ENCODE measurements at places on chromosomes 7 and 10.

- DNase-seq, result no peak
Measured at GRCh38 chr7:151104411-151105235, 18.3 kb downstream of the AGAP3 start.

DNA sequence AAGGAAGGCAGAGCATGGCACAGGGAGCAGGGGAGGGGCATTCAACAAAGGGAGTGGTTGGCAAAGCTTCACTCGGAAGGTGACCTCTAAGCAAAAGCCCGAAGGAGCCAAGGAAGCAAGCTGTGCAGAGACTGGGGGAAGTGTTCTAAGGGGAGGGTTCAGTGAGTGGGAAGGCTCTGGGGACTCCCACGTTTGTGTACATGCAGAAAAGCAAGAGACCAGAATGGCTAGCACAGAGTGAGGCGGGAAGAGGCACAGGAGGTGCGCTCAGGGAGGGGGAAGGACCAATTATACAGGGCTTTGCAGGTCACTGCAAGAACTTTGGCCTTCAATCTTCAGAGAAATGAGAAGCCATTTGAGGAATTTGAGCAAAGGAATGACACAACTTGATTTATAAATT lies 7.4 kb downstream of the ARHGAP21 start:
- DNase-seq, result no peak

DNA sequence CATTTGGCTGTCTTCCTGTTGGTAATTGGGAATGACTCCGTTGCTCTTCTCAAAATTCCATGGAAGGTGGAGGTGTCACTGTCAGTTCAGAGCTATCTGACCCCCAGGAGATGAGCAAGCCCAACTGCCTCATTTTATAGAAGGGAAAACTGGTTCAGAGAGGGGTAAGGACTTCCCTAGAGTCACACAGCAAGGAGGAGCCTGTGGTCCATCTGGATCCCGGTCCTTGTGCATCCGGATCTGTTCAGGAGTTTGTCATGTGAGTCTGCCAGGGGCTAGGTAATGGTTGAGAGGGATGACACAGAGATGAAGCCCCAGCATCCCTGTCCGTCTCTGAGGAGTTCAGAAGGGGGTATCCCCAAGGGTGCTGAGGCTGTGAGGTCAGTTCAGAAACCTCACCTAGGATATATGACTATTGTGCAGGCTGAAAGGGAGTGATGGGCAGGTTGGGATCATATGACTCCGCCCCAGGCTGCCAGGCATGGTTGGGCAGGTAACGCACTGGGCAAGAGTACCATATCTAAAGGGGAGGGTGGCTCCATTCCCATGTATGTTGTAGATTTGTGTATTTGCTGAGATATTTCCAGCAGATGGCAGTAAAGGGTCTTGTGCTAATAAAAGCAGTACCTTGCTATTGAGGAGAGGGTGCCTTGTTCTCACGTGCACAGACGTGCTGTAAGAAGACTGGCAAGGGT lies 16.0 kb upstream of the SLC29A3 start:
- DNase-seq, result no peak

DNA sequence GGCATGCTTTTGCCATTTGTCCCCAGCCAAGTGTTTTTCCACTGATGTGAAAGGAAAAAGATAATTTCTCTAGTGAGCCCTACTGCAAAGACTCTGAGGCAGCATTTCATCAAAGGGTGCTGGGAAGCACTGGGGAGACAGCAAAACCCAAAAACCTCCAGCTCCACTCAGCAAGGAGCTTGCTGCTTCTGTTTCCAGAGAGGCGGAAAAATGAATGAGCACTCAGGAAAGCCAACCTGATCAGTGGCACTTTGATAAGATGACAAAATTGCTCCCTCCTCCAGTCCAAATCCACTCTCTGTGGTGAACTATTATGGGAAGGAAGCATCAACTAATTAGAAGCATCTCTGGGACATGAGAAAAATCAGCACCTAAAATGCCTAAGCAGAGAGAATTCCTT lies 68.2 kb downstream of the ATXN7L1 start:
- no peak for DNase-seq

DNA sequence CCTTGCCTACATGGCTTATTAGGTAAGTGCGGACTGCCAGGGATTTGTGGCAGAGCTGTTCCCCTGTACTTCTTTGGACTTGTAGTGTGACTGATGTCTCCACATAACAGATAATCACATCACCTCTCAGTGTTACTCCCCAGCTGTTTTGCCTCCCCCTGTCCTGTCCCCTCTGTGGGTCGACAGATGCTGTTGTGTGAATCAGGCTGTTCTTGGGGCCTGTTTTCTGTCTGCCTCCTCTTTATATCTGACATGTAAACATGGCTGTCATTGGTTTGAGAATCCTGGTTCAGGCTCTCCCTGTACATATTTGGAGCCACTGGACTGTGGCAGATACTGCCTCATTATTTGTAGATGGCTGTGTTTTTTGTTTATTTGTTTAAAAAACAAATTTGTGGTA lies 22.7 kb downstream of the CCNY start:
- DNase-seq, result no peak

DNA sequence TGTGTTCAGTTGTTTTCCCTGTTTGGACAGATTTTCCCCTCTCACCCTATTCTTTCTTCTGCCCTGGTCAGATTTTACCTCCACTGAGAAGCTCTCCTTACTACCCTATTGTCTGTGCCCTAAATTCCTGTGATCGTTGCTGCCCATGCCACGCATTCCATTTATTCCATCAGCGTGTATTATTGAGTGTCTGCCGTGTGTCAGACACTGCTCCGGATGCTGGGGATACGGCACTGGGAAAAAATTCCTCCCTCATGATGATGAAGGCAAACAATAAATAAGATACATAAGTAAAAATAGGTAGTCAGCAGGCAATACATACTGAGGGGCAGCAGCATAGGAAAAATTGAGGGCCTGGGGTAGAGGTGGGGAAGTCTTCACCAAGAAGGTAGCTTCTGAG lies 86.8 kb downstream of the FANK1 start:
- no peak for DNase-seq

GRCh38 chr7:103793614-103794013 lies 195.8 kb downstream of the RELN start:
- no peak for DNase-seq

GRCh38 chr10:42790835-42791234 lies 8.2 kb downstream of the BMS1 start:
- DNase-seq, result no peak

All from stimulated activated CD4-positive, alpha-beta T cell treated with anti-CD3 and anti-CD28 coated beads, Interleukin-15, amount 100 ng/mL, for 48 hours (primary cell).